ENCODE measurements at places on chromosomes 1 and 21.

- DNase-seq, result no peak
These were observed 57.6 kb downstream of the OLFML2B start for GRCh38 chr1:161966067-161966466.

DNA sequence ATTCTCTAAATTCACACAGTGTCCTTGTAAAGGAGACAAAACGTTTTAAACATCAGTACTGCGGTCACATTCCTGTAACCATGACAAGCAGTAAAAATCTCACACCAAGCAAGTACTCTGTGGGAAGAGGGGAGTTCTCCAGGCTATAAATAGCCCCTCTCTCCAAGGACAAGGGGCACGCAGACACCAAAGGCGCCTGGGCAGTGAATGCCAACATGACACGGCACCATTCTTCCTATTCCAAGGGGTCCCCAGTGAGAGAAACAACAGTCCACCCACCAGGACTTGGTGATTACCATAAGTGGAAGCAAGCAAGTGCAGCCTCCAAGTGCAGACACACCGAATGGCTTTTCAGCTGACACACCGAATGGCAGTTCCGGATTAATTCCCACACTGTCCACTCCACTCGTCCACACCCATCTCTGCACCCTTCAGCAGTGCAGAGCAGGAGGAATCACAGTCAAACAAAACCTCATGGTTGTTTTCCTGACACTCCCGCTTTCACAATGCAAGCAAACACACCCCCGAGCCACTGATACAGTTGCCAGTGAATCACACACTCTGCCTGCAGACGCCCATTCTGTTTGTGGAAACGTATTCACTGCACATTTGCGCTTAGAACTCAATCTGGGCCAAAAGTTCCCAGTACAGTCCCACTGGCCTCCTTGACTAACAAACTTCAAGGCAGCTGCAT is 1.8 kb downstream of the PTTG1IP start:
- no peak for DNase-seq

DNA sequence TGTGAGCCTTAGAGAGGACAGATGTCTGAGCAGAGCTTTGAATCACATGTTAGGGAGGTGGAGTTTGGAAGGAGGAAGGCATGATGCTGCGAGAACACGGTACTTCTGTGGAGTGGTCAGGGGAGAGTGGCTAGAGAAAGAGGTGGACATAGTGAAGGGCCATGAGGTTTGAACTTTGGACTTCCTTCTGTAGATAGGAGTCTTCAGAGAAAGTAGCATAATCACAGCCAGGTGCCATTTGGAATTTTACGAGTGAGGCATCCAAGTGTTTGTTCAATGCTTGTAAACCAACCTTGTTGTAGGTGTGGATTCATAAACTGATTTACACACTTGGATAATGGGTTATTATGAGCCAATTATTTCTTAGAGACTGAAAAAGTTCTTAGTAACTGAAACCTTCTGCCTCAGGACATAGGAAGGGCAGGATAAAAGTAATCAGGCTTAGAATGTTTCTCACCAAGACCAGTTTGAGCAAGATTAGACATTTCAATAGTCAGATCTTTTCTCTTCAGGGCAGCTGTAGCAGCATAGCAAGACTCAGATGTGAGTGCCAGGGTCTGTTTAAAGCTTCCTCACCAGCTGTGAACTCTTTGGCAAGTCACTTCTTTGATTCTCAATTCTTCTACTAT is 83.5 kb upstream of the HMCN1 start:
- DNase-seq, result no peak

DNA sequence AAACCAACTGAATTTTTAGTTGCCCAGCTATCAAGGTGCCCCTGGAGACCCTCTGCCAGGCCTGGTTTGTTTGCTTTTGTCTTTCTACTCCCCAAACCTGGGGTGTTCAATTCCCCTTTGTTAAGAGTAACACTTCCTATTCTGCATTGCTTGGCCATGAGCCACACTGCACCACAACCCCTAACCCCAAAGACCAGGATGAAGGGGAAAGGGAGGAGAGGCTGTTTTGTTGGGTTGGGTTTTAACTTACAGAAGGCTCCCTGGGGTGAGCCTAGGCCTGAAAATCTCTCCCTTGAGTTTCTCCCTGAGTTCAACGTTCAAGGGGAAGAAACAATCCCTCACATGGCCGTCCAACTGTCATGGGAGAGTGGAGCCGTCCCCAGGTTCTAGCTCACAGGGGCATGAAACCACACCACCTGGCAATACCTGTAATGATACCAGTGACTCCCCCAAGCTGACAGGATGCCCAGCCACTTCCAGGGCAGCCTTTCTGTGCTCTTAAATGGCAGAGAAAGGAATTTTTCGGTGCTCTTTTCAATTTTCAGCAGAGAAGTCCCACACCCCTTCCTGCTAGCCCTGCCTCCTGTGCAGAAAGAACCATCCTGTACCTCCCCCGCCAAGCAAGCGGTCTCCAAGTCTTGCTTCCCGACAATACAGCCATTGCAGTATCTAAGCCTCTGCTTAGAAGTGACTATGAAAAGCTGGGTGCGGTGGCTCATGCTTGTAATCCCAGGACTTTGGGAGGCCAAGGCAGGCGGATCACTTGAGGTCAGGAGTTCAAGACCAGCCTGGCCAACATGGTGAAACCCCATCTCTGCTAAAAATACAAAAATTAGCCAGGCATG is 14.9 kb downstream of the SLC45A3 start:
- no peak for DNase-seq

- no peak for DNase-seq
These were observed 276.0 kb downstream of the RWDD3 start for GRCh38 chr1:95509989-95510388.
